ENCODE measurements at places on chromosomes 6 and 20.

DNA sequence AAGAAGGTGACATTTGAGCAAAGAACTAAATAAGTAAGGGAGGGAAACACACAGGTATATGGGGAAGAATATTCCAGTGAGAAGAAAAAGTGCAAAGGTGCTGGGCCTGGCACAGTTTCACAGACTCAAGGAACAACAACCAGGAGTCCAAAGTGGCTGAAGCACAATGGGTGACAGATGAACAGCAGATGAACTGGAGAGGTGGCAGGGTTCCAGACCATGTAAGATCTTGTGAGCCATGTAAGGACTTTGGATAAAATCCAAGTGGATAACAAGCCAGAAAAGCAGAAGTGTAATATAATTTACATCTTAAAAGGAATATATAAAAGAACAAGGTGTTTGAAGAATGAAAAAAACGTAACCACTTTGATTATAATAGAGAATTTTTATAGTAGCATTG lies 87.9 kb downstream of the MMS22L start:
- DNase-seq: no peak

- DNase-seq: no peak
Observed at GRCh38 chr20:43681991-43682410, 15.1 kb downstream of the MYBL2 start.

DNA sequence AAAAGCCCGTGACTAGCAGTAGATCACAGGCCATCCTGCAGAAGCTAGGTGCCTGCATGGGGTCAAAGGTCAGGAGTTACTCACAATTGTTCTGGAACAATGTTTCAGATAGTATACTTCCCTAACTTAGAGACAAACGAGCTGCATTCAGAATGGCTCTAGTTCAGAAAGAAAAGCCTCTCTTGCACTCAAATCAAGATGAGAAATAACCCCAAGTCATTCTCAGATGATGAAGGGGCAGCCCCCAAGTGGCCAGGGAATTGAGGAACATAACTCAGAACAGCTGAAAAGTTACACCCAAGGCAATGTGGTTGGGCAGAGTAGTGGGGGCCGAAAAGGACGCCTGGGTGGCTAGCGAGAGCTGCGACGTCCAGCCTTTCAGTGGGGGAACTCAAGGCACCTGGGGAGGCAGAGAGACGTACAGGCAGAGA lies 27.8 kb downstream of the FYN start:
- no peak for DNase-seq

- peak; percentile 79 for DNase-seq
Observed at GRCh38 chr6:26157251-26158075, 70.2 kb downstream of the HFE start.

Measured in CMK (cell line).